Omental fat pad (tissue), 4 donors: ENCODE measurements at places on chromosomes 5 and 9. TPM values are rescaled to one million over a fixed set of nuclear protein-coding genes. Genes with fewer than 3 reads are reported as not detected.

GRCh38 chr5:171523781-171524180 lies 104.3 kb downstream of the FGF18 start:
- DNase-seq = no peak

DNA sequence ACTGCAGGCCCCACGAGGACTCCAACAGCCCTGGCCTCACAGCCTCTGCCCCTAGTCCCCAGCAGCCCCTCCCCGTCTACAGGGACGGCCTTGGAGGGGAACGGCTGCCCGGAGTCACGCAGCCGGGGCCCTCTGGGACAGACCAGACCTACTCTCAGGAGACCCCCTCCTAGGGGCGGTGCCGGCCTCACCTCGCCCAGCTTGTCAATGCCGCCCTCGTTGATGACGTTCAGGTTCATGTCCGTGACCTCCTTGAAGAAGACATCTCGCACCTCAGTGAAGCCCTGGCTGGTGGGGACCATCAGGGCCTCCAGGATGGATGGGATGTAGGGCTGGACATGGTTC lies 58.6 kb downstream of the LRSAM1 start:
- DNase-seq = no peak

DNA sequence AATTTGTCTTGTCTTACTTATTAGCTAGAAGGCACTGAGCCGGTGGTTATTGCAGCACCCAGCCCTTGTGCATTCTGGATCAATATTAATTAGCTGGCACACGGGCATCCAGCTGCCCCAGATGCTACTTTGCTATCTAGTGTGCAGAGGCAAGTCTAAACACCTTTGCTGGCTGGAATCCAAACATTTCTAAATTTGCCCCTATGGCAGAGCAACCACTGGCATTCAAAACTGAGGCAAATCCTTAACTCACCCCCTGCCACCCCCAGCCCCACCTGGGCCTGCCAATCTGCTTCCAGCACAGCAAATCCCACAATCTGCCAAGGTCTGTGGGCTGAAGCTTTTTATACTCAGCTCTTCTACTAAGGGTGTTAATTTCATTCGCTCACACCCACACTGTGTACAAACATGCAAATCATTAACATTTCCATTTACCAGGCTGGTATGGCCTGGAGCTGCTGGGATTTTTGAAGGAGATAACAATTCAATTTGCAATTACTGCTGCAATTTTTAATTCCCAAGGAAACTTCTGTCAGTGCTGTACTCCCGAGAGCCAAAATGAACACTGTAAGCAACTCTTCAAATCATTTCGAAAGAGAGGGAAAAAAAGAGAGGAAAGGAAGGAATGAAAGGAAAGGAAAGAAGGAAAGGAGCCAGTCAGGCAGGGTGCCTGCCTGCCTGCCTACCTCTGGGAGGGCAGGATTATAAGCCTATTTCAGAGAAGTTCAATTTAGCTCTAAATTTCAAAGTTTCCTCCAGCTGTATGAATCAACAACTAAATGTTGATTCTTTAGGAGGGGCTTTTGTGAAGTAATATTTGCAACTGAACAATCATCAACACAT lies 35.5 kb downstream of the RAPGEF1 start:
- DNase-seq = no peak

GRCh38 chr5:36041537-36041845 lies 25.2 kb downstream of the UGT3A2 start:
- no peak for DNase-seq

DNA sequence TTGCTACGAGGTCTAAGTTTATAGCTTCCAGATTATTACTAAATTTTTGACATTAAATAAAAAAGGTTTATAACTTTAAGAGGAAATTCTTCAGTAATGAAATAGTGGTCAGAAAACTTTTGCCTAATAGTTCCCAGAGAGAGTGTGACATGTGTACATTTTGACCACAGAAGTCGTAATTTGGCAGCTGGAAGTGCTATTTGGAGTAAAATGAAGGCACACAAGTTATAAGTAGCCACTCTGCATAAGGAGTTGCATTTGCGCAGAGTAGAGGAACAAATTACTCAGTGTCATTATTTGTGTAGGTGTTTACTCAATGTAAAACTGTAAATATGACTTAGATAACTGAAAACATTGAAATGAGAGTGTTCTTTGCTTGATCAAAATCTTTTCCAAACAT lies 408.4 kb downstream of the CCDC171 start:
- no peak for DNase-seq

GRCh38 chr5:3351581-3352442 lies 243.8 kb upstream of the IRX1 start:
- DNase-seq = no peak

- DNase-seq = no peak
Measured at GRCh38 chr5:108531367-108532128, 149.7 kb upstream of the FBXL17 start.

GRCh38 chr5:33637011-33637410 lies 196.2 kb downstream of the TARS1 start:
- DNase-seq = no peak

DNA sequence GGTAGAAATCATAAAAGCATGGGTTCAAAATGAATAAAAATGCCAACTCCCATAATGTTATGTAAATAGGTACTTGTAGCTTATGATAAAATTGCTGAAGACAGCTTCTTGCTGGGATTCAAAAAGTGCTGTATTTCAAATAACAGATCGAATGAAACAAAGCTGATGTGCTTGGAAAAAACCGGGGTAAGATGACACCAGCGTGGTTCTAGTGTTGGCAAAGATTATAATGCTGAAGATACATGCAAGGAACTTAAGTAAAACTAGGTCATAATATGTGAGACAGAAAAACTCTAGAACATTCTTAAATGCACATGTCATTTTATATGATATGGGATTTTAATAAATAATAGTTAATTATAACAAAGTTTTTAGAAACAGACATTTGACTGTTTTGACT lies 44.4 kb upstream of the APC start:
- DNase-seq = no peak

DNA sequence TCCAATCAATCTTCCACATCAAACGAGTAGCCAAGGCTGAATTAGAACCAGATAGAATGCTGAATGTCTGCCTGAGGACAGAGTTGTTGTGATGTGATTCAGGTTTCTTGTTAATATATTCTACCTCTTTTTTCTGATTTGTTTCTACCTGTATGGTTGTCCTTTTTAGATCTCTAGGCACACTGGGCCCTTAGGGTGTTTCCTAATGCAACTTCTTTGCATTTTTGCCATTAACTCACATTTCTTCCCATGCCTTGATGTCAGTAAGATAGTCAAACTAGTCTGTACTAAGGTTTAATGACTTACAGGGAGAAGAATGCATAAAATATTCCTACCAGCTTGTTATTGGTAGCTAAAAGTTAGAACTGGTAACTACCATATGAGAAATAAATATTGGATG lies 413.6 kb downstream of the CCDC171 start:
- DNase-seq = no peak

DNA sequence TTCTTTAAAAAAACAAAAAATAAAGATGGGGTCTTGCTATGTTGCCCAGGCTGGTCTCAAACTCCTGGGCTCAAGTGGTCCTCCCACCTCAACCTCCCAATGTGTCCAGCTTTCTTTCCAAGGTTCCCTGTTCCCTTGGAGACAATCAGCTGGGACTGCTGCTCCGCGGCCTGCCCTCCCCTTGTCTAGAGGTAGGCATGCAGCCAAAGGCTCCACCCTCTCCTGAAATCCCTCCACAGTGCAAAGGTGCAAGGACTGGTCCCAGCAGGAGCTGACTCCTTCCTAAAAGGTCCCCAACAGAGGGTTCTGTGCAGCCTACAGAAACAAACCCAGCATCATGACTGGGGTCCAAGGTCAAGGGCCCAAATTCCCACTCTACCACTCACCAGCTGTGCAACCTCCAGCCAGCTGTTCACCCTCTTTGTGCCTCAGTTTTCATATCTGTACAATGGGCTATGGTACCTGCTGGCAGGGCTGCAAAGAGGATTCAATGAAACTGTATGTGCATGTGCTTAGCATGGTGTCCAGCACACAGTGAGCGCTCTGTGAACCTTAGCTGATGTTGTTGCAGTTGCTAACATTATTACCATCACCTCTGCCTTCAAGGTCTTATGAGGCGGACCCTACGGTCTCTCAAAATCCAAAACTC lies 47.5 kb downstream of the BARX1 start:
- DNase-seq = no peak

- DNase-seq = no peak
Measured at GRCh38 chr9:97801180-97801579, 51.8 kb upstream of the FOXE1 start.

GRCh38 chr9:34996905-34997279 lies 7.3 kb downstream of the DNAJB5 start:
- DNase-seq = no peak

- no peak for DNase-seq
Measured at GRCh38 chr5:180646963-180647305, 2.5 kb downstream of the FLT4 start.

DNA sequence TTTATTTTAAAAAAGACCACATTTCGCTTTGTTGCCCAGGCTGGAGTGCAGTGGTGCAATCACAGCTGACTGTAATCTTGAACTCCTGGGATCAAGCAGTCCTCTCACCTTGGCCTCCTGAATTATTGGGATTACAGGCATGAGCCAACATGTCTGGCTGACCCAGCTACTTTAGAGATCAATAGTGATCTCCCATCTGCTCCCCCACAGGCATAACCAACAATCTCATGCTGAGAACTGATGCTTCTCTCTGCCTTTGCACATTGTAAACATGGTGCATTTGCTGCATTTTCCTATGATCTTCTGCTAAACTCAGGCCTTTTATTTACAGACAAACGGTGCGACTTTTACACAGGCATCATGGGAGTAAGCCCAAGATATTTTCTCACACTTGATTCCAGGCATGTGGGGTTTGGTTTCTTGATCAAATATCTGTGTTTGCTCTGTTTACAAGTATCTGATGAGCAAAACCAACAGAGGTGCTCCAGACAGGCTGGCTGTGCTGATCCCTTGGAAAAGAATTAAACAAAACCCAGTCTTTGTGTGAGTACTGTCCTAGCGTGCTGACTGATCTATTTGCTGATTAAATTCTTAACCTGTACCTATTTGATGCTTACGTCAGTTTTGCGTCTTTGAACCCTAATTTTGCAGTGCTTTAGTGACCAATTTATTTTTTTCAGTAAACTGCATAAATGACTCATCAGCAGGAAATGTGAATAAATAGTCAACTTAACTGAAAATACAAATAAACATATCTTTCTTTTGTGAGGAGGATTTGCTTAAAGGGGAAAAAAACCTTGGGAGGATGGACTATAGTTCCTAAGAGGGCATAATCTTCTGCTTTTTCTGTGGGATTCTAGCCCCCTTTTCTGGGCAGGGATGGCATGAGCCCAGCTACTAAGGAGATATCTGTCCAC lies 191.7 kb upstream of the NR3C1 start:
- DNase-seq = no peak

DNA sequence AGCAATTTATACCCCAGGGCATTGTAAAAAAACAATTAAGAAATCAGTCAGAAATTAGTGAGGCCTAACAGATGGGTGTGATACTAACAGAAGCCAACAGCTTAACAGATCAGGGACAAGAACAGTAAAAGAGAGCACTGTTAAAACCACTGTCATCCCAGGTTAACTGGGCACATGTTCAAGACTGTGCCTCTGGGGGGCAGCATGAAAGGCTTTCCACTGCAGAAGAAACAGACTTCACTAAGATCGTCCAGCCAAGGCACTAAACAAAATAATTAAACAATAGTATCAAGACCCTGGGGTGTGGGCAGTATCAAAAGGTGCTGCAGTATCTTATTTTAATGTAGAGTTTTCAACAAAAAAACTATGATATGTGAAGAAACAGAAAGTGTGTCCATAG lies 43.5 kb downstream of the FBN2 start:
- DNase-seq = no peak

DNA sequence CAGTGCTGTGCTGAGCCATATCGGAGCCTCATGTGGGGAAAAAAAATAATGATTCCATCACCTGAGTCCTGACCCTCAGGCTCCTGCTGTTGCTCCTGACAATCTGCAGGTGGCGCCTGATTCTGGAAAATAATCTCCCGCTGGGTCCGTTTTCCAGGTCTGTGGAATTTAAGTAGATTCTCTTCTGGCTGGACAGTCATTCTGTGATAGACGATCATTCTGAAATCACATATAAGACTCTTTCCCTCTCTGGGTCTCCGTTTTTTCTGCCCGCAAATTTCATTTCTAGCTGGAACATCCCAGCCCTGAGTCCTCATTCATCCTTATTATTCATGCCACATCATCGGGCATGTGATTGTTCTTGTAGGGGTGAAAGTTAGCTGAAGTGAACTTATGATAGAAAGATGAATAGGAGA lies 22.1 kb upstream of the STXBP1 start:
- DNase-seq = no peak

DNA sequence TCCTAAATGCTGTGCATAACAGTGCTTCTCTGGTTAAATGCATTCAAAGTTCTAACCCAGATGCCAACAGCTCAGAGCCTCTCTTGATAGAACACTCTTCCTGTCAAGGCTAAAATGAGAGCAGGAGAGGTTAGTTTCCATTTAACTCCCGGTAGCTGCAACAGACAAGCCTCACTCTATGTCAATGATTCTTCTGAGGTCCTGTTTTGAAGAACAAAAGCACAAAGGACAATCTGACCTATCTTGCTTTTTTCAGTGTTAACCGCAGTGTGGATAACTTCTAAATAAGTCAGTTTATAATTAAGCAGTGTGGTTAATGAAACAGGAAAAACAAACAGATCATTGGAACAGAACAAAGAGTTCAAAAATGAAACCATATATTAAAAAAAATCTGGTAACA lies 80.7 kb downstream of the ANKRD55 start:
- DNase-seq = no peak

GRCh38 chr9:126805554-126806262 lies 868 bp downstream of the ZBTB43 start:
- DNase-seq = peak; percentile 50

DNA sequence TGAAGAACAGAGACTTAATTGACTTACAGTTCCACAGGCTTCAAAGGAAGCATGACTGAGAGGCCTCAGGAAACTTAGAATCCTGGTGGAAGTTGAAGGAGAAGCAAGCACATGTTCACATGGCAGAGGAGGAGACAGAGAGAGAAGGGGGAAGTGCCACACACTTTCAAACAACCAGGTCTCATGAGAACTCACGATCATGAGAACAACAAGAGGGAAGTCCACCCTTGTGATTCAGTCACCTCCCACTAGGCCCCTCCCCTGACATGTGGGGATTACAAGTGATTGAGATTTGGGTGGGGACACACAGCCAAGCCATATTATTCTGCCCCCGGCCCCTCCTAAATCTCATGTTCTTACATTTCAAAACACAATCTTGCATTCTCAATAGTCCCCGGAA lies 19.5 kb downstream of the NR3C1 start:
- no peak for DNase-seq

DNA sequence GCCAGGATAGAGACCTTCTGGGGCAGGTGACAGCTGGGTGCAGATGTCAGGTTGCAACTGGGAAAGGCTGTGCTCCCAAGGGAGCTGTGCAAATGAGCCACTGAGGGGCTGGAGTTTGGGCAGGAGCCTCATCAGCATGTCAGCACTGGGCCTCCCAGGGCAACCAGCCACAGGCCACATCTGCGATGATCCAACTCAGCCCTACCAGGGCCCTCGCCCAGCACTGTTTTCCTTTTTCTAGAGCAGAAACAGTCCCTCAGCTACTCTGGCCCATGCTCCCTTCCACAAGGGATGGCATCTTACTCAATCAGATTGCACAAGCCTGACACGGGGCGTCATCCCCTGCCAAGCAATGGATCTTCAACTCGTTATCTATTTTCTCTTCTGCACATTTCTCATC lies 24.8 kb downstream of the NIPAL4 start:
- DNase-seq = no peak

STARD4 gene
- 27.3 TPM for total RNA-seq

CRHBP gene
- total RNA-seq = 5.4 TPM

PCDHGB3 gene
- 2.6 TPM for total RNA-seq

PLCXD3 gene
- 4.9 TPM for total RNA-seq

SLC4A9 gene
- total RNA-seq = 0.74 TPM

TEK gene
- 21.3 TPM for total RNA-seq

CSNK1A1 gene
- 181 TPM for total RNA-seq

TRPM3 gene
- total RNA-seq = 9.3 TPM

SLC24A2 gene
- not detected for total RNA-seq
